Cortex of kidney (tissue), 1 donor: ENCODE measurements at places on chromosomes 3 and 15.

- no peak for DNase-seq
Observed at GRCh38 chr3:155356594-155357370, 63.3 kb upstream of the STRIT1 start.

GRCh38 chr3:136960838-136961836 lies 3.4 kb downstream of the IL20RB start:
- DNase-seq: no peak

DNA sequence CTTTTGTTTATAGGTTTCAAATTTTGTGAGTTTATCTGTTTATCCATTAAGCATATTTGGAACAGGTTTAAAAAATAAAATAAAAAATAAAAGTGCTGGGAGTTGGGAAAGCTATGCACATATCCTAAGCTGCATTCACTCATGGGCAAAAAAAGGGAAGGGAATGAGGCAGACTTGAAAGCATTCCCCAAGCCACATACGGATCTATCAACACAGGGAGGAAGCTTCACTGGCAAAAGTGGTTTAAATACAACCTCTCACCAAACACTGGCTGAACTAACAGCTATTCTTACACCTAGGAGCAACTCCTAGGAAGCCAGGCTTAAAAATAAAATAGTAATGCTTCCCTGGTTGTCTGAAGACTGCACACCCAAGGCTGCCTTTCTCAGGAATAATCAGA lies 101.2 kb downstream of the PCCB start:
- no peak for DNase-seq

GRCh38 chr3:23840521-23840920 lies 34.8 kb downstream of the UBE2E1 start:
- no peak for DNase-seq

- no peak for DNase-seq
Observed at GRCh38 chr15:75583701-75584100, 4.6 kb upstream of the PTPN9 start.

- DNase-seq: no peak
Observed at GRCh38 chr3:66490214-66490613, 10.6 kb downstream of the LRIG1 start.

GRCh38 chr3:184776916-184777315 lies 35.0 kb upstream of the VPS8 start:
- no peak for DNase-seq

- DNase-seq: no peak
Observed at GRCh38 chr3:122251428-122251827, 68.0 kb downstream of the CASR start.

- no peak for DNase-seq
Observed at GRCh38 chr3:179957264-179957845, 79.4 kb downstream of the PEX5L start.

DNA sequence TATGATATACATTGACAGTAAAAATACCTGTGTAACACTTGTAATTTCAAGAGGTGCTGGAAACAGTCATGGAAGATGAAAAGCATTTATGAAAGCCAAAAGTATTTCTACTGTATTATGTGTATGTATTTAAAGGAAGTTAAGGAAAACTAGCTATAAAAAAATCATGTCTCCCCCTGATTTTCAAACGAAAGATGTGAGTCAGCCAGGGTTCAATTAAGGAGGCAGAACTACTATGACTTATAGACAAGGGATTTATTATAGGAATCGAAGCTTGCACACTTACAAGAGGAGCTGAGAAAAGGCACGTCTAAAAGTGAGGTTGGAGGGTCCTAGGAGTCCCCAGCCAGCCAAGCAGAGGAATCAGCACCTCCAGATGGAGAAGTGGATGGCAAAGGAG lies 119.4 kb downstream of the SUCLG2 start:
- no peak for DNase-seq

DNA sequence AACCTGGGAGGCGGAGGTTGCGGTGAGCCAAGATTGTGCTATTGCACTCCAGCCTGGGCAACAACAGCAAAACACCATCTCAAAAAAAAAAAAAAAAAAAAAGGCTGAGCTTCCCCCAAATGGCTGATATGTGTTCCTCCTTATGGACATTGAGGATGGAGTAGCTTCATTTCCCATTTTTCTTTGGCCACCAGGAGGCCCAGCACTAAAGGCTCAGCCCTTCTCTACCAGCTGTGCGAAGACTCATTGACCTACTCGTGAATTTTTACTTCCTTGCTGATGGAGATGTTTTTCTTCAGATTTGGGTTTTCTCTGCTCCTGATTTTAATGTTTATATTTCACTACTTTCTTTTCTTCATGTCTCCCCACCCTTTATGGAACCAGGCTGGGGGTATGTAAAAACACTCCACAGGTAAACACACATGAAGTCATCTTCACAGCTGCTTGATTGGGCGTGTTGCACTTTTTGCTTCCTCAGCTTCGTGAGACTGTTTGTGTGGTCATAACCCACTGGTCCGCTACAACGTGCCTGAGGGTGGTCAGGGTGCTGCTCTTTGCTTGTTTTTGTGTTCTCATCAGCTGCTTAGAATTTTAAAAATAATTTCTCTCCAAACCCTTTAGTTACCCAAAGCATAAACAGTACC lies 13.5 kb downstream of the SEMA4B start:
- no peak for DNase-seq

DNA sequence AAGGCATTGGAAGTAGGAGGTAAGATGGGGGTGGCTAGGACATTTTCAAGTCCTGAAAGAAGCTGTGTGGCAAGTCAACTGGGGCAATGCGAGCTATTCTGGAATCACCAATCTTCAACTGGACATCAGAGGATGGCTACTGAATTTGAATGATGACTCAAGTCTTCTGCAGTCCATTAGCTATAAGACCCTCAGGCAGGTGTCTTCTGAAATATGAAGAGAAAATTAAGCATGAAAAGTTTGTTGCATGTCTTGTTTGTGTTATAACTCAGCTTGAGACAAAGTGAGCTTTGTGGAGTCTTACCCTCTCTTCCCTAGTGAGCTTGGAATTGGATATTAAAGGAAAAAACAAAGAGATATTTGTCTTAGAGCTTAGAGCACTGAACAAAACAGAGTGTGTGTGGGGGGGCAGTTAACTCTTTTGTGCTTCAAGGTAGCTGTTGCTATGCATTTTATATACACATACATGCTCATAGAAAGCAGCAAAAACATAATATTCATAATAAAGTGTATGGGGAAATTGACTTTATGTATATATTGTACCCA lies 979.1 kb downstream of the MCTP2 start:
- no peak for DNase-seq
